ENCODE measurements at places on chromosomes 16 and 17.
A peak's percentile ranks its signal among the peaks of the same experiment; 100 is the strongest.

- DNase-seq = no peak
Observed at GRCh38 chr16:55091213-55091870, 160.7 kb downstream of the IRX5 start.

DNA sequence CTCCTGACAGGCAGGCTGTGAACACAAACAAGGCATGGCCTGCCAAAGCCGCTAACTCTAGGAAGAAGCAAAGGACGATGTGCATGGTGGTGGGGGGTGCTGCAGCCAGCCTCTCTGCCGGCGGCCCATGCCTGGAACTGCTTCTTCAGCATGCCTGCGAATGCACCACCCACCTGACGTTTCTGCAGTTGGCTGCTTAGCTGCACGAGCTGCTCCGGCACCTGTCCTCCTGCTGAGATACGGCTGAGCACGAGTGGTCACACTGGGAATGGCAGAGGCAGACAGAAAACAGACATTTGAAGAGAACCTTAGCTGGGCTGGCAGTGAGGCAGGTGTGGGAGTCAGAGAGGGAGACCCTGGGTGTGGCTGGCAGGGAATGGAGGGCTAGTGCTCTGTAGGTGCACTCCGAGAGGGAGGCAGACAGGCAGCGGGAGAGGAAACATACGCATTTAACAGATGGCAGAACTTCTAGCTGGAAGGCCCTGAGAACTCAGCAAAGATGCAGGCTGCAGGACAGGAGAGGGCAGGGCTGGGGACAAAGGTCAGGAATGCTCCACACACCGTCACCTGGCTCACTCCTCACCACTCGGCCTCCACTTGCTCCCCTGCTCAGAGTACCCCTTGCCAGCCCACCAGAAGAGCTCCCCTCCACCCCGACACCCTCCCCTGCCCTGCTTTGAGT, 5.2 kb downstream of the FLCN start:
- DNase-seq = no peak

DNA sequence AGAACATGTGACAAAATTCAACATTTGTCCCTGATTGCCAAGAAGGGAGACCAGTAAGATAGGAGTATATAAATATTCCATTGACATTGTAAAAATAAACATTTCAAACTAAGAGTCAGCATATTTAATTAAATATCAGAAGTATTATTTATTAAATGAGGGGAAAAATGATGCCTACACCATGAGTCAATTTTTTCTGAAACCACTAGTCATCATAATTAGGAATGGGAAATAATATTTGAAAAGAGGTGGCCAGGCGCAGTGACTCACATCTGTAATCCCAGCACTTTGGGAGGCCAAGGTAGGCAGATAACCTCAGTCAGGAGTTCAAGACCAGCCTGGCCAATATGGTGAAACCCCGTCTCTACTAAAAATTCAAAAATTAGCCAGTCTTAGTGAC, 2.1 kb downstream of the CMTM1 start:
- no peak for DNase-seq

DNA sequence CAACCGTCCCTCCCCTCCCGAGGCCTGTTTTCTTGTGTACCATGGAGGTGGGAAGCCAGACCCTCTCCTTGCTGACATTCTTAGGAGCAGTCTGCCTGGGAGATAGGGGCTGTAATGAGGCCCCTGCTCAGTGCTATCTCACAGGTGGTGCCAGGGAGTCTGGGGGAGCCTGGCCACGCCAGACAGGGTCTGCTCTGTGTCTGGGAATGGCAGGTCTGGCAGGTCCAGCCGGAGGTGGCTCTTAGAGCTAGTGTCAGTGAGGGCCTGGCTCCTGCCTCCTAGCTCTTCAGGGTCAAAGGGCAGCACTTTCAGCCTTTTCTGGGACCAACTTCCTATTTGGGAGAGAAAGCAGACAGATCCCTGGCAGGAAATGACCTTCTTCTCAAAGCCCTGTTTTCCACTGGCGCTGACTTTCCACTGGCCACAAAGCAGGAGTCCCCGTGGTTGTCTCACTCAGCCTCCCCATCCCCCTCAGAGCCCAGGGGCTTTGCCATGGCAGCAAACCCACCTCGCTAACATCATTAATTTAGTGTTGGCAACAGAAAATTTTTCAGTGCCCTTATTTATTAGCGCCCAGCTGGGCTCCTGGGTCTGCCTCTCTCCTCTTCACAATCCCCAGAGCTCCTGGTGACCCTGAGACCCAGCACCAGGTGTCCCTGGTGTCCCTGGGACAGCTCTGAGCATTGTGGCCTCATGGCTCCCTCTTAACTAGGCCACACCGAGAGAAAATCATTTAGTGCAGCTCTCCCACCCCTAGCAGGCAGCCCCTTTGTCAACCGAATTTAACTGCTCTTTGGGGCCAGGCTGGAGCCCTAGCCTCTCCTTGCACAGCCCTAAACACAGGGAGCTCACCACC, 24.0 kb upstream of the DOK4 start:
- DNase-seq = no peak

DNA sequence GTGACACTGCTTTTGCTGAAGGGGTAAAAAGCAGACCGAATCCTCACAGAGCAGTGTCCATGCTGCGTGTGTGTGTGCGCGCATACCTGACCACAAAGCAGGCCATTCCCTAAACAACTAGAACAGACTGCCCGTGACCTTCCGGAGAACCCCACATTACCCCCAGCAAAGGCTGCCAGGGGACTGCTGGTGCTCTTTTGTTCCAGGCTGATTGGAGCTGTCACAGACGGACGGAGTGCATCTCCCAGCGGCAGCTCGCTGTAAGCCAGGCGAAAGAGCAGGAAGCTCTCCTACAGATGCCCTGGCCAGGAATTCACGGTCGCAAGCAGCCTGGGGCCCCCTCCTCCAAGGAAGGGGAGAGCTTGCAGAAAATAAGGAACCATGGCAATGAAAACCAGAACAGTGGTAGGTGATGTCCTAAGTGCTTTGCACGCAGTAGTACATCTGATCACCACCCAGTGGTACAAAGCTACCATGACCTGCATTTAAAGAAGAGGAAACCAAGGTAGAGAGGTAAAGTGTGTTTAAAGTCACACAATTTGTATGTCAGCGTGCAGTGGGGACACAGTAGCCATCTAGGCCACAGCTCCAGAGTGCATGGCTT, 153.4 kb upstream of the DYNLRB2 start:
- no peak for DNase-seq

- no peak for DNase-seq
Observed at GRCh38 chr17:51402899-51403298, 142.6 kb downstream of the UTP18 start.

- DNase-seq = no peak
Observed at GRCh38 chr17:58956997-58957724, 149.5 kb downstream of the TRIM37 start.

DNA sequence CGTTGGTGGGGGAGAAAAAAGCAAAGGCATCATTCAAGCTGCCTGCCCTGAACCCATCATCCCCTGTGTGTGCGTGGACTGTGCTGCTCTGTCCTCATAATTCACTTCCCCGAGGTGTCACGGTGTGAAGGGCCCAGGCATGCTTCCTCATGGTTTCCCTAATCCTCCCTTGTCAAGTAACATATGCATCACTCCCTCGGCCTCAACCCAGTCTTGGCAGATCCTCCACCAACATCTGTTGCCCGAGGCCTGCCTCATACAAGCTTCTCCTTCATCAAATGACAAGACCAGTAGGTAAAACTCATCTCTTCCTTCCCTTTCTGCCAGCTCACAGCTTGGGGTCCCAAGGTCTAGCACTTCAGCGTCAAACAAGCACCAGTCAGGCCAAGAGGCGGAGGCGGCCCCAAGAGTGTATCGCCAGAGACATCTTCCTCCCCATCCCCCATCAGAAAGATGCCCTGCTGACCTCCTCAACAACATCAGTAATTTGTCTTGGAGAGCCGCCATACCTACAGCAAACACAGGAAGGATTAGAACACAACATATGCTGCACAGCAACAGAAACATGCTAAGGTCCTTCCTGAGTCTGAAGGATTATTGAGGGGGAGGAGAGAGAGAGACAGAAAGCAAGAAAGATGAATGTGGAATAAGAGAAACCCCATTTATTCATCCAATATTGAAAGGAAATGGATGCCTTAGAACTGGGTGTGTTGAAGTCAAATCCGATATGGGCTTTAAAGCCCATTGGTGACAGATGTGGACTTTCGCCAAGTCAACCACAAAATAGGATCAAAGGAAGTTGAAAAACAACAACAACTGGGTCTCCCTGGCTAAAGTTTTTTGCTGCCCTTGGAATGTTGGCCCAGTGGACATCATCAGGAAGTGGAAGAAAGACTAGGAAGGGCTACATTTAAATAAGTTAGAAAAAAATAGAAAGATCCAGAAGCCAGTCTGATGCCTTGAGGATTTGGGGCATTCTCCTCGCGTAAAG, 38.4 kb downstream of the SOX9 start:
- peak; percentile 45 for DNase-seq

- no peak for DNase-seq
Observed at GRCh38 chr17:63099425-63099824, 133.4 kb downstream of the TANC2 start.

DNA sequence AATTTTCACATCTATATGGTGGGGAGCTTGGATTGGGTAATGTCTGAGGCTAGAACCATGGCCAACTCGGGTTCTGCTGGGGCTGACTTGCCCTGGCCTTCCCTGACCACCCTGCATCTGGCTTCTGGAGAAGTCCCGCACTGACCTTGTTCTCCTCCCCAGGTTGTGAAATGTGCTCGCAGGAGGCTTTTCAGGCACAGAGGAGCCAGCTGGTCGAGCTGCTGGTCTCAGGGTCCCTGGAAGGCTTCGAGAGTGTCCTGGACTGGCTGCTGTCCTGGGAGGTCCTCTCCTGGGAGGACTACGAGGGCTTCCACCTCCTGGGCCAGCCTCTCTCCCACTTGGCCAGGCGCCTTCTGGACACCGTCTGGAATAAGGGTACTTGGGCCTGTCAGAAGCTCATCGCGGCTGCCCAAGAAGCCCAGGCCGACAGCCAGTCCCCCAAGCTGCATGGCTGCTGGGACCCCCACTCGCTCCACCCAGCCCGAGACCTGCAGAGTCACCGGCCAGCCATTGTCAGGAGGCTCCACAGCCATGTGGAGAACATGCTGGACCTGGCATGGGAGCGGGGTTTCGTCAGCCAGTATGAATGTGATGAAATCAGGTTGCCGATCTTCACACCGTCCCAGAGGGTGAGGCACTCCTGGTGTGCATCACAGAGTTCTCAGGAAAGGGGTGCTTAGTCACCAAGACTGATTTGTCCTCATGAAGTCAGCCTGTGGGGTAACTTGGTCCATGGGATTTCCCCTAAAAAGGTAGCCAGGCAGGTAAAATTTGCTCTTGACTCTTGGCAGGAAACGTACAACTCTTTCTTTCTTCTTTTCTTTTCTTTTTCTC, 6.1 kb downstream of the NOD2 start:
- DNase-seq = no peak

- no peak for DNase-seq
Observed at GRCh38 chr17:19254651-19255050, 17.5 kb downstream of the EPN2 start.

- DNase-seq = no peak
Observed at GRCh38 chr16:68519225-68519745, 19.8 kb upstream of the ZFP90 start.

GRCh38 chr17:6147042-6147441, 76.9 kb downstream of the WSCD1 start:
- DNase-seq = no peak
